ENCODE measurements at places on chromosomes 1 and 21.

GRCh38 chr1:41380195-41380594 lies 19.0 kb downstream of the FOXO6 start:
- no peak for DNase-seq

DNA sequence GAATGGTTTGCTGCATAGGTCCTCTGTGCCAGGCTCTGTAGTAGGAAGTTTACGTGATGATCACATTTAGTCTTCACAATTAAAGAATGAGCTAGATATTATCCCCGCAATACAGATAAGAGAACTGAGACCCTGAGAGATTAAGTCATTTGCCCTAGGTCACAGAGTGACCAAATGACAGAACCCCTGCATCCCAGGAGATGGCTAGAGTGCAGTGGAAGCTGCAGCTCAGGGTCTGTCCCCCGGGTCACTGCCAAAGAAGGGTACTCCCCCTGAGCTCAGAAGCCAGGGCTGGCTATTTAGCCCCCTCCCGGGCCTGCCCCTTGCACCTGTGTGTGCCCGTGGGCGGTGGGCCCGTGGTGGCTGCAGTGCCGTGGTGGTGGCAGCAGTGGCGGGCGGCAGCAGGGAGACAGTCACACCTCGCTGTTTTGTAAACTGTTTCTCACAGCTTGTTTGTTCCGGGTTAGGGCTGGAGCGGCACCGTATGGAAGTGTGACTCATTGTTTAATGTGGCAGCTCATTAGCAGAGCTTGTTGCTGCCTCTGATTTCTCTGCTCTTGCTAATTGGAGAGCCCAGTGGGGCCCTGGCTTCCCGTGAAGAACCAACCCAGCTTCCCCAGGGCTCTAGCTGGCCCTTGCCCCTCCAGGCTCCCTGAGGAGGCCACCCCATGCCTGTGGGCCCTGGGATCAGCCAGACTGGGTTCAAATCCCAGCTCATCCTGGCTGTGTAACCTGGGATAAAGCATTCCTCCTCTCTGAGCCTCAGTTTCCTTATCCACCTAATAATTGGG lies 19.3 kb upstream of the FOXO6 start:
- peak; percentile 52 for DNase-seq

DNA sequence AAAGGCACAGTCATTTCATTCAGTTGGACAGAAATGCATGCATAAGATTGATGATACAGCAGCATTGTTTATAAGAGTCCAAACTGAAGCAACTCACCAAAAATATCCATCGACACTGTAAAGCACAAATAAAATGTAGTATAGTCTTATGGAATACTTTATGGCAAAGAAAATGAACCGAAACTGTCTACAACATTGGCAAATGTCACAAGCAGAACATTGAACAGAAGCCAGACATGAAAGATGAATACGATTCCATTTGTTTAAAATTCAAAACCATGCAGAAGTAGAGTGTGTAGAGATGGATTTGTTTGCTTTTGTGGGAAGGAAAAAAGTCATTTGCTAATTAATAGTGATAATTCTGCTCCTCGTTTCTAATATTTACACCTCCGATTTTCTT lies 7.5 kb upstream of the LEFTY1 start:
- no peak for DNase-seq

DNA sequence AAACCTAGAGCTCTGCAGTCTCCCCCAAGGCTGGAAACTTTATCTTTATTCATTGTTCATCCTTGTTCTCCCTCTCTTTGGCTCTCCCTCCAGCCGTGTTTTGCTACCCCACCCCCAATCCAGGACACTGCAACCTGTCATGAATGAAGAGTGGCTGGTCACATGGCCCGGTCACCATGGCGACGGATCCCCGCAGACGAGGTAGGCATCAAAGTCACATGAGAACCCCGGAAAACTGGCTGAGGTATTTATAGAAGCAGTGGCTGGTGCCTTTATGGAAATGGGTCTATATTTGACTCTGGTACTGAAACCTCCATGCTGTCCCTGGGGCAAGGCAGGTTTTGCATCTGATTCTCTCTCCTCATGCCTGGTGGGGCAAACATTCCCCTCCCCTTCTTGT lies 13.4 kb upstream of the SLC6A17 start:
- no peak for DNase-seq

GRCh38 chr21:25733859-25734653 lies 648 bp downstream of the ATP5PF start:
- DNase-seq, result no peak

- DNase-seq, result no peak
These were observed 64.2 kb upstream of the ADAM30 start for GRCh38 chr1:119960501-119960900.

DNA sequence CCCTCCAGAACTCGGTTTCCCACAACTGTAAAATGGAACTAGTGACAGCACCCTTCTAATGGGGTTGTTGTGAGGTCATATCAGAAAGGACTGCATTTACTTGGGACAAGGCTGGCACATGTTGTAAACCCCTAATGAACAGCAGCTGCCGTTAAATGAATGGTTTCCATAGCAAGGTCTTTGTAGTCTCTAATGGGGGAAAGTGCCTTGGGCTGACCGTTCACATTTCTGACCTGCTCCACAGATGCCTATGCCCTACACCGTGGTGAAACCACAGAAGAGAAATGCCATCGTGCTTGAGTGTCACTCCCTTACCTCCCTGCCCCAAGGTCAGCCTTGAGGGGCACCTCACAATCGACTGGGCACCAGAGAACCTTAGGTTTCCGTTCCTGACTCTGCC lies 143.1 kb downstream of the ZSCAN20 start:
- peak; percentile 88 for DNase-seq

GRCh38 chr1:43537423-43538142 lies 6.9 kb downstream of the PTPRF start:
- no peak for DNase-seq

All from trophoblast cell (in vitro differentiated cells and primary cell).